Heart right ventricle (tissue), 16 donors: ENCODE measurements at places on chromosomes 1 and 21.

DNA sequence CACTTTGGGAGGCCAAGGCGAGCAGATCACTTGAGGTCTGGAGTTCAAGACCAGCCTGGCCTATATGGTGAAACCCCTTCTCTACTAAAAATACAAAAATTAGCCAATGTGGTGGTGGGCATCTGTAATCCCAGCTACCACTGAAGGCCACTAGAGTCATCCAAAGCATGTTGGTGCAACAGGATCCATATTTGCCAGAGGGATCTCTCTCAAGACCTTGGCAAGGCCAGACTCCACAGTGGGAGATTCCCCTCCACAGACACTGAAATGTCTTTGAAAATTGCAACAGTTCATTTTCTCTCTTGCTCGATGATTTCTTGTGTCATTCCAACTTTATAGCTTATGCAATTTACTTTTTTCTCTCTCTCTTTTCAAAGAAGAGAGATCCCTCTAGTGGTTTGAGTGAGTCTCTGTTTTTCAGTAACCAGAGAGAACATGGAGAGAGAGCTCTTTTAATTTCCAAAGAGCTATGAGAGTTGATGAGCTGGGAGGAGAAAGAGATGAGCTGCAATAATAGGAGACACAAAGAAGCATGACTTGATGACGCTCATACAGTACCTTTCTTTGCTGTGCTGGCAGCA lies 176.8 kb upstream of the USP25 start:
- DNase-seq = no peak

DNA sequence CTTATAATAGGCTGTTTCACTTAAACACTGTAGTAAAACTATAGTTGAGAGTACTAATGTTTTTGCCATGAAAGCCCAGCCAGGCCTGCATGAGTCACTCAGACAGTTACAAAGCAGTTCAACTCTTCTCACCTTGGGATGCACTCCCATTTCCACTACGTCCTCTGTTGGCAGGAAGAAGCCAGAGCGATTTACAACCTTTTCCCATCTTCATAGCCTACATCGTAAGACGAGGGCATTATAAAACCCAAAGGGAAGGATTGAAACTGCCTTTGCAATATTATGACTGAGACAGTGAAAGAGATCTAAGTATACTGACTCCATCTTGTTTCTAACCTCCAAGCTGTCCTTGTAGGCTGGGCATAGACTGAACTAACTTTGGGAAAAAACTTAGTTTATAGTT lies 71.8 kb upstream of the CSF1 start:
- no peak for DNase-seq

- DNase-seq = no peak
Observed at GRCh38 chr1:149917571-149918144, at the start of gene SV2A. Gene SV2A (minus strand): TSS chr1:149917844. CDS start chr1:149913840, 4,004 bp downstream.

DNA sequence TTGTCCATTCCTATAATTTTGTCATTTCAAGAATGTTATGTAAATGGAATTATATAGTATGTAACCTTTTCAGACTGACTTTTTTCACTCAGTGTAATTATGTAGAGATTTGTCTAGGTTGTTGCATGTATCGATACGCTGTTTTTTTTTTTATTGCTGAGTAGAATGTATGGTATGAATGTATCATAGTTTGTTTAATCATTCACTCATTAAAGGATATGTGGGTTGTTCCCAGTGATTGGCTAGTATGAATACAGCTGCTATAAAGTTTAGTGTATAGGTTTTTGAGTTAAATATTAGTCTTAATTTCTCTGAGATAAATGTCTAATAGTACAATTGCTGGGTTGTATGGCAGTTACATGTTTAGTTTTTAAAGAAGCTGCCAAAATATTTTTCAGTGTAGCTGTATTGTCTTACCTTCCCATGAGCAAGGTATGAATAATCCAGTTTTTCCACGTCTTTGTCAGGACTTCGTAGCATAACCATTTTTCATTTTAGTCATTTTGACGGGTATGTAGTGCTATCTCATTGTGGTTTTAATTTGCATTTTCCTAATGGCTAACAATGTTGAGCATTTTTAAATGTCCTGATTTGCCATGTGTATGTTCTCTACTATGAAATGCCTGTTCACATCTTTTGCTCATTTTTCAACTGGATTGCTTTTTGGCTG lies 22.4 kb downstream of the CASQ2 start:
- no peak for DNase-seq

- no peak for DNase-seq
Observed at GRCh38 chr1:32150847-32151246, 28.6 kb upstream of the TXLNA start.

DNA sequence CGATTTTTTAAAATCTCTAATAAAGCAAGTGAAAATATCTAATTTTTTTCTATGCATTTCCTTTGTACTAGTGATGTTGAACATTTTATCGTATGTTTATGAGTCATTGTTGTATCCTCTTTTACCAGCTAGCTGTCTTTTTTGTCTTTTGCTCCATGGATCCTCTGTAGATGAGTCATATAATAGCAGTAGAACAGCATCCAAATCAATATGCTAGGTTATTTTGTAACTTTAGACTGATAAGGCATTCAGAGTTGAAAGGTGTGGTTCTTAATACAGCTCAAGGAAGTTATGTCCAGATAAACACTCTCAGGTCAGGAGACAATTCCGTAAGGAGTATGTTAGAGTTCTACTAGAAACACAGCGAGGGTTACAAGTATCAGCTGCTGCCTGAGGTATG lies 31.9 kb downstream of the MAP10 start:
- no peak for DNase-seq

- DNase-seq = peak; percentile 52
Observed at GRCh38 chr1:9890224-9890731, 19.8 kb downstream of the CTNNBIP1 start.

DNA sequence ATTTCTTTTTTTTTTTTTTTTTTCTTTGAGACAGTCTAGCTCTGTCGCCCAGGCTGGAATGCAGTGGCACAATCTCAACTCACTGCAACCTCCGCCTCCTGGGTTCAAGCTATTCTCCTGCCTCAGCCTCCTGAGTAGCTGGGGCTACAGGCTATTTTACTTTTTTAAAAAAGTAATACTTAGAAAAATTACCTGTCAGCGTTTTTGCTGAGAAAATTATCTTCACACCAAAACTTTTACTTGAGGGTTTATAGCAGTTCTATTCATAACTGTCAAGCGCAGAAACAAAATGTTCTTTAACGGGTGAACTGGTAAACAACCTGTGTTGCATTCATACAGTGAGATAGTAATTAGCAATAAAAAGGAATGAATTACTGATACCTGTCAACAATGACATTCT lies 1.5 kb upstream of the SLC25A24 start:
- no peak for DNase-seq

GRCh38 chr1:24420547-24420946 lies 4.9 kb downstream of the NIPAL3 start:
- DNase-seq = no peak

DNA sequence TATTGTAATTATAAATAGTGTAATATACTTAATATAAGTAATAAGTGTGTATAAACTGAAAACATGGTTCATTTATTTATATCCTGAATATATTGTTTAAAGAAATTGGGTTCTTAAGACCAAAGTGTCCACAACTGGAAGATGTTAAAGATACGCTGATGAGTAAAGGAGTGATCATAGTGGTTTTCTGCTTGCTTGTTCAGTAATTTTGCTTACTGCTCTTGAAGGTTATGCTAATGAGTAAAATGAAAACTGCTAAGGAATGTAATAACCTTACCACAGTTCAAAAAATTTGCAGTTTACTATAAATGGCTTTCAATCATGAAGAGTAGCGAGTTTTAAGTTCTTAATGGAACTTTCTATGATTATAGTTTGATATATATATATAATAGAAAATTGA lies 22.0 kb downstream of the DONSON start:
- DNase-seq = no peak

GRCh38 chr1:234722904-234723720 lies 113.1 kb upstream of the IRF2BP2 start:
- peak; percentile 59 for DNase-seq

GRCh38 chr1:1225238-1225845 lies 6.5 kb downstream of the SDF4 start:
- DNase-seq = no peak

DNA sequence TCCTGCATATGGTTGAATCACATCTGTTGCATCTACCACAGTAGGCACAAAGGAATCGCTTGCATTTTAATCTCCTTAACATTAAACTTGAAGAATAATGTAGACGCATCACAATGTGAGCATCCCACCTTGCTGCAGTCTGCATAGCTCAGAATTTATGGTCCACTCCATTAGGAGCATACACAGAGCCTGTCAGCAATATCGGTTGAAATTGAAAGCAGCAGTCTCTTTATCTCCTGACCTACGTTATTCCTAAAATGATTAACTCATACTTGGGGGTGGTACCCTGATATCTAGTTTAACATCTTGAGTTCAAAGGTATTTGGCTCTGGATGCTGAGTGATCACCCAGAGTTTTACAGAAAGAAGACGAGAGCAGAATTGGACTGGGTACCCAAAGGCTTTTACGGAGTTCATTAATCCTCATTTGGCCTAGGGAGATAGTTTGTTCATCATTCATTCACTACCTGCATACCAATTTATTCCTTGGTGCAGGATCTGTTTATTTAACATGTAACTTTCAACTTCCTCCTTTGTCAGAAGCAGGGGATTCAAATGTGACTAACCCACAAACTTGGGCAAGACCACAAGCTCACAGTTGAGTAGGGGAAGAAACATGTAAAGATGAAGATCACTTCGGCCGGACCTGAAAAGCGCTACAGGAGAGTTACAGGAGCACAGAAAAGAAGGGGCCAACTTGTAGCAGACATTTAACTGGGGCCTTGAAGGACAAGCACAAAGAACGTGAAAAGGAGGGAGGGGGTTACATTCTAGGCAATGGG lies 187.9 kb downstream of the DAB1 start:
- no peak for DNase-seq

GRCh38 chr21:41451753-41452676 lies 26.0 kb downstream of the MX1 start:
- no peak for DNase-seq

DNA sequence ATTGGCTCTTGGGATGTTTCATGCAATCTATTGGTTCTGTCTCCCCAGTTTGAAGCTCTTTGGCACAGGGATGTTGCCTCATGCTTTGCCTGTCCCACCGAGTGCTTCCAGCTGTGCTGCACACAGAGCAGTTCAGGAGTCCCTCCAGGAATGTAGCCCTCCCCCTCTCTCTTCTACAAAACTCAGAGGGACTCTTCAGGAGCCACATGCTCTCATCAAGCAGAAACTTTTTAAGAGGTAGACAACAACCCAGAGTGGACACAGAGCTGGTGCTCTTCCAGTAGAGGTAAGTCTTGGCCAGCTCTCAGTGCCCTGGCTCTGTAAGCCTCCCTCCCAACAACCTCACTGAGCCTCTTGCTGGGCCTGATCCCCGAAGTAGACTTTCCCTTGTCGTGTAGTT lies 11.6 kb upstream of the ZNF697 start:
- DNase-seq = no peak

DNA sequence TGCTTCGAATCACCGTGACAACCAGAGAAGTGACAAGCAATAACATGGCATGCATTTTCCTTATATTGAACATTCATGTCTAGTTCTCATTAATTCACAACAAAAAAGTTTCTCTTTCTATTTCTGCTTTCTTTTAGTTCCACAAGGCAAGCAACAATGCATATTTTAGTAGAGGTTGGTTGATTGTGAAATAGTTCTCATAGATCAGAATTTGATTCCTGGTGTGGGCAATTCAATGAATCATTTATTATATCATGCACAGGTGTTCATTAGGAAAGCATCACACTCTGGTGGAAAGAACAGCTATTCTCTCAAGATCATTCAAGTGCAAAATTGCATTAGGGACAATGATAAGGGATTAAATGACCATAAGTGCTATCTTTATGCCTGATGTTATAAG lies 980.9 kb downstream of the BRINP3 start:
- DNase-seq = no peak

DNA sequence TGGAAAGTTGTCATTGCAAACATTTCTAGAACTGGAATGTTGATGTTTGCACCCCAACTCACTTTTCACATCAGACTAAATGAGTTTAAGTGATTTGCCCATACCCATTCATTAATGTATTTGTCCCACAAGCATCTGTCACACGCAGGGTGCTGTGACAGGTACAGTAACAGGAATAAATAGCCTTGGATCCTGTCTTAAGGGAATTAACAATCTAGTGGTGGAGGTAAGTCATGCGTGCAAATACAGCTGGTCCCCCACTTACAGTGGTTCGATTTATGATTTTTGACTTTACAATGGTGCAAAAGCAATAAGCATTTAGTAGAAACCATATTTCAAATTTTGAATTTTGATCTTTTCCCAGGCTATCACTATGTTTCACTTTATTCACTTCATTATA lies 17.5 kb upstream of the PRDM2 start:
- no peak for DNase-seq

GRCh38 chr1:21366288-21366687 lies 73.6 kb upstream of the NBPF3 start:
- DNase-seq = no peak
